ENCODE measurements at places on chromosomes 5 and 9. TPM values are rescaled to one million over a fixed set of nuclear protein-coding genes. Genes with fewer than 3 reads are reported as not detected.

The INSL6 gene
- total RNA-seq: not detected

The TTC16 gene
- 0.34 TPM for total RNA-seq

The IFT74 gene
- 21.7 TPM for total RNA-seq

The AIF1L gene
- 13.2 TPM for total RNA-seq

The IL4 gene
- total RNA-seq: not detected

The NUDT2 gene
- 18.7 TPM for total RNA-seq

All from ureter (tissue), 1 donor.